ENCODE measurements at places on chromosomes 3 and 15.

- no peak for DNase-seq
These were observed 27.2 kb downstream of the PLCL2 start for GRCh38 chr3:16911916-16912315.

DNA sequence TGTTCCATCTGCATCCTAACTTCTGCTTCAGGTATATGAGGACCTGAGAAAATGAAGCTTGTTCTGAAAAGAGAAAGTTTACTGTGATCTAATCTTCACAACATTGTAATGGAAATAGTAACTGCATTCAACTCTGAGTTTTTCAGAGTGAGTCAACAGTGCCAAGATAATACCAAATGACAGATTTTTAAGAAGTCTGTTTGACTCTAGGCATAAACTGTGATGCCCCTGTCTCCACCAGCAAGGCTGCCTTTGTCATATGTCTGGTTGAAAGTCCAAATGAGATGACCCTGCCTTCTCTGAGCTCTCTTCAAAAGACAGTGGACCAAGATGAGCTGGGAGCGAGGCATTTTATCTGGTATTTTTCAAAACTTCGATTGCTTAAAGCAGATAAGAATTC, 44.8 kb upstream of the B3GNT5 start:
- no peak for DNase-seq

DNA sequence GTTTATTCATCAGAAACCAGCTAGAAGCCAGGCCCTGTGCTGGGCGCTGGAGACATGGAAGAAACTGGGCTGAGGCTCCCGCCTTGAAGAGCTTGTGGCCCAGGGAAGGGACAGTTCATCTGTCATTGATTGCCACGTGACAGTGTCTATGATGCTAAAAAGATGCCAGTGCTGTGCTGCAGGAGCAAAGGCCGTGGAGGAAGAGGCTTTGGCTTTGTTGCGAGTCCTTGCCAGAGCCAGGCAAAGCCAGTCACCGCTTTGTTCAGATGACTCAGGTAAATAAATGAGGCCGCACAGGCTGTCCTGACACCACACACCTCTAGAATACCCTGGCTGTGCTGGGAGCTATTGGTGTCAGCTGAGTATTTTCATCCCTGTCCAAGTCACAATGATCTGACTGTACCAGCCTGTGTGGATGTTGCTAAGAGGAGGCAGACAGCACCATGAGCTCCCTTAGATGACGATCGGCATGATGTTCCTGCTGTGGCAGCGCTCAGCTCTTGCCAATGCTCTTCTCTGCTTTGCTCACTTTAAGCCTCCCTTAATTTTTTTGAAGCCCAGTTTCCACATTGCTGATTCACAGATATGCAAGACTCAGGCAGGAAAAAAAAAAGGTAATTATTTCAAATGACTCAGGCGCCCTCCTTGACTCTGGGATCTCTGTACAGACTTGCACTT, 77.5 kb downstream of the CCNL1 start:
- no peak for DNase-seq

GRCh38 chr3:66489581-66489980, 11.2 kb downstream of the LRIG1 start:
- DNase-seq = no peak

- no peak for DNase-seq
These were observed 806.6 kb upstream of the LMCD1 start for GRCh38 chr3:7695049-7695448.

DNA sequence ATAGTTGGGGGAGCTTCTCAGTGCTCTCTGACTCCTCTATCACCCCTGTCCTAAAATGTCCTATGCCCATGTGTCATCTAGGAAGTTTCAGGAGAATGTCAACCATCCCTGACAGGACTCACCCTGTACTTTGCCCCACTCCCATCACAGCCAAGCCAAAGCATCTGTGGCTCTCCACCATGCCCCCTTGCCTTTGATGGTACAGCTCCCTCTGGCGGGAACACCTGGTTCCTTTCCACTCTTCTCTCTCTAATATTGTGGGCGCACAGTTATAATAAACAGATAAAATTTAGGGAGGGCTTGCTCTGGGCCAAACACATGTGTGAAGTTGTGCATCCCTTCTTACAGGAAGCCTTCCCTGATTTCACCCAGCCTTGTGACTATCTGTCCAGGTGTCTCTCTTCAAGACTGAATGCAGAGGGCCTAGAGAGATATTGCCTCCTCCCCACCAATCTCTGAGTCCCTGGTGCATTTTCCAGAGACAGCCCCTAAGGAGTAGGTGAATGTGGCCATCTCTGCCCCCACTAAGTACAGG, 62.8 kb downstream of the ISG20 start:
- no peak for DNase-seq

GRCh38 chr15:95687686-95688085, 642.8 kb upstream of the NR2F2 start:
- no peak for DNase-seq

- DNase-seq = no peak
These were observed 70.8 kb downstream of the USP13 start for GRCh38 chr3:179723617-179724016.

DNA sequence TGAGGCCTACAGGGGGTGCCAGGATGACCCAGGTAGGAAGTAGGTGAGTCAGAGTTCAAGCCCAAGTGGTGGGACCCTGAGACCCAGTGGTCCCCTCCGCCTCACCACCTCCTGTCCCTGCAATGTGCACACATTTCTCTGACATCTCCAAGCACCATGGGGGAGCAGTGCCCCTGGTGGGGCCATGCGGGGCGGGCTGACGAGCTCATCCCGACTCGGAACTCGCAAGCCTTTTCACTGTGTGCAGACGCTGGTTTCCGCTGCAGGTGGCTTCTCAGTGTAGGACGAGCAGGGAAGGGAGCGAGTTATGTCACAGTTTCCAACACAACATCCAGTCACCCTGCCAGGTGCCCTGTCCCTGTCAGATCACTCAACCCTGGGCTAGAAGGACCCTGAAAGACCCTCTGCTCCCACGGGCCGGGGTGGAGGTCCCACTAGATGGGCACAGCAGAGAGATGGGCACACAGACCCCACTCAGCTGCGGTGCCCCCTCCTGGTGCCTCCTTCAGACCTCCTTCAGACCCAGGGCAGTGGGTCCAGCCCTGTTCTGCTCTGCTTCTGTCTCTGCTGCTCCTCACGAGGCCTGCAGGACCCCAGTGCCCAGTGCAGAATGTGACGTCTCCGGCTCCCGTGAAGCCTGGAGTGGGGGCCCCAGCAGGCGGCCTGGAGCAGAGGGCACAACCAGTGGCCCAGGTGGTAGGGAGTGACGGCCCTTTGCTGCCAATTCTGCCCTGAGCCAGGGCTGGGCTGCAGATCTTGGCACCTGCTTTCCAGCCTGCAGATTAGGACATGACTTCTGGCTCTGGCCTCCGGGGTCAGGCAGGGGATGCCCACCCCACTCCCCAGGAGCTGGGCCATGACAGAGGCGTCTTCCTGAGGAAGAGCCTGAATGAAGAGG, 102.0 kb upstream of the RPL32 start:
- no peak for DNase-seq

- peak; percentile 62 for DNase-seq
These were observed 37.1 kb downstream of the GASK1A start for GRCh38 chr3:43015991-43016865.

DNA sequence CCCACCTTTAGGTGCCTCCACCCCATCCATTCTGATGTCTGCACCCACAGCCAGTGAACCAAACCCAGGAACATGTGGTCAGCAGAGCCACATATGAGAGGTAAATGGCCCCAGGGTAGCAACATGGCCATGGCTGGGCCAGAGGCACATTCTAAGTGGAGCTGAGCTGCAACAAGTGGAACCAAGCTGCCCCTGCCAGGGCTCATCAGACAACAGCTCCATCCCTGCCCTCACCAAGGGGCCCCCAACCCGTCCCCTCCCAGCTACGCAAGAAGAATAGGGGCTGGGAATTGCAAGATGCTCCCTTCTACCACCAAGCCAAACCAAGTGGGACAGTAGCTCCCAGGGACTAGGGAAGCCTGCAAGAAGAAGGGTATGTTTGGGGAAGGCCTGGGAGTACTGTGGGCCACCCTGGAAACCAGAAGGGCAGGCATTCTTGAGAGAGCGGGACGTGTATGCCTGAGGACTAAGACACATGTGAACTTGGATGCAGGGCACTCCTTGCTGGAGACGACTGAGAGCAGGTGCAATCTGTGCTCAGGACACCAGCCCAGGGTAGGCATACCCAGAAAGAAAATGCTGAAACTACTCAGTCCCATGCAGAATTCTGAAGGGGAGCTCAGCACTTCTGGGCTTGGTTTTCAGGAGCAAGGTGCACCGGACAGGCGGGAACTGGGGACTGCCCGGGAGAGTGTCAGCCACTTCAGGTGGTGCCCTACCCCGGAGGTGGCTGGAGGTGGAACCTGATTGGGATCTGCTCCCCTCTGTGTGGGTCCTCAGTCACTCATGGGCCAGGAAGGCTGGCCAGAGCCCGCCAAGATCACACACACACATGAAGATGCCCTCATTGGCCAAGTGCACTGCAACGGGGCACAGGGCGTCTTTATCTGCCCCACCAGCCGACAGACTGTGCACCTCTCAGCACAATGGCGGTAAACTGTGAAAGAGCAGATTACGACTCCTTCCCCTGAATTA, 9.5 kb downstream of the MYL3 start:
- no peak for DNase-seq

DNA sequence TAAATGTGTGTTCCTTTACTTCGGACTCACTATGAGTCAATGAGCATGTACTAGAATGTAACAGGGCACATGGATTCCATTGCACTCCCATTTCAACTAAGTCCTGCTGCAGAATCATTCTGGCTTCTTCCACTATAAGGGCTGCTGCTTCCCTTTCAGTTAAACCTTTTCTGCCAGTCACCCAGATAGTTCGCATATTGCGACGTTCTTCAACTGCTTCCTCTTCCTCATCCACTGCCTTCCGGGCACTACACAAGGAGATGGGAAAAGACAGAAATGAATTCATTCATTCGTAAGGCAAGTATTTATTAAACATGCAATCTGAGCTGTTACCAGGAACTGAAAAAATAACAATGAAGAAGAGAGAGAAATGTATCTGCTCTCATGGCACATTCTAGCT, 55.6 kb downstream of the POLQ start:
- no peak for DNase-seq

GRCh38 chr3:166420071-166420470, 582.8 kb upstream of the BCHE start:
- no peak for DNase-seq

GRCh38 chr3:67507584-67507983, 146.8 kb downstream of the SUCLG2 start:
- no peak for DNase-seq

GRCh38 chr3:7697548-7697947, 804.1 kb upstream of the LMCD1 start:
- no peak for DNase-seq

DNA sequence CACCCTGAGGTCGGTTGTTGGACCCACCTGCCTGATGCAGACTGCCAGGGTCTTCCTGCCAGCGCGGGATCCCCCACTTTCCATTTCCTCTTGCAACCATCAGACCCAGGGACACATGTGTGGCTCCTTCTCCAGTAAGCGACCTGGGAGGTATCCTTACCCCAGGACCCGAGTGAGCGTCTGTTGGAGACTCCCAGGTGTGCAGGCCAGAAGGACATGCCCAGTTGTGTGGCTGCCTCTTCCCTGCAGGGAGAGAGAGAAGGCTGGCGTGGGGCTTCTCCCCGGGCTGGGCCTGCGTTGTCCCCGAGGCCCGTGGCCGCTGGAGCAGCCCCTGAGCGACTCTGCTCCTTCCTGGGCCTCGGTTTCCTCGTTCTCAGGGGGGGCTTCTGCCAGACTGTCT, 56.8 kb downstream of the APBA2 start:
- DNase-seq = no peak

- DNase-seq = no peak
These were observed 292.0 kb upstream of the NECTIN3 start for GRCh38 chr3:110779581-110779980.

DNA sequence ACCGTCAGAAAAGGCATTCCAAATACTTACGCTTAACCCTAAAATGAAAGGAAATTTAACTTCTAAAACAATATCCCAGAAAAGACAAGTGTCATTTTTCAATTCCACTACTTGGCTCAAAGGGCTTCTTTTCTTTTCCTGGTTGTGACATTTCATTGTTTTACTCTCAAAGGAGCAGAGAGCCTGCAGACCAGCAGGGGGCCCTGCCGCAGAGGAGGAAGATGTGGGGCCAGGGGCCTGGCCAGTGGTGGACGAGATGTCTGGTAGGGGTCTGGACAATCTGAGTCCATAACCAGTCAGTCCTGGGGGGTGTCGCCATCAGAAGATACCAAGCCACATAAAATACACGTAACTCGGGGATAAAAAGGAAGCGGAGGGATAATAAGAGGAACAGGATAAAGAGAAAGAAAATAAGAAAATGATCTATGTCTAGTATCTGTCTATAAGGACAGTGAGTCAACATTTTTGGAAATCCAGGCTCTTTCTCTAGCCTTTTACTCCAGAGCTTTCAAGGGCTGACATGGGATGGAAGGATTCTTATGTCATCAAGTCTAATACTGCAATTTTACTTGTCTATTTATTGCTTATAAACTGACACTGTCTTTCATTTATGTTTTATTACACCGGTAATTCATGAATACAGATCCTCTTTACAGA, 54.2 kb upstream of the ARHGEF3 start:
- DNase-seq = no peak

- no peak for DNase-seq
These were observed 213.2 kb upstream of the ARRDC4 start for GRCh38 chr15:97747342-97747741.
